ENCODE measurements at places on chromosomes 7 and 10. TPM values are rescaled to one million over a fixed set of nuclear protein-coding genes. Genes with fewer than 3 reads are reported as not detected.

- no peak for DNase-seq
Measured at GRCh38 chr10:50853557-50853956, 31.9 kb downstream of the A1CF start.

DNA sequence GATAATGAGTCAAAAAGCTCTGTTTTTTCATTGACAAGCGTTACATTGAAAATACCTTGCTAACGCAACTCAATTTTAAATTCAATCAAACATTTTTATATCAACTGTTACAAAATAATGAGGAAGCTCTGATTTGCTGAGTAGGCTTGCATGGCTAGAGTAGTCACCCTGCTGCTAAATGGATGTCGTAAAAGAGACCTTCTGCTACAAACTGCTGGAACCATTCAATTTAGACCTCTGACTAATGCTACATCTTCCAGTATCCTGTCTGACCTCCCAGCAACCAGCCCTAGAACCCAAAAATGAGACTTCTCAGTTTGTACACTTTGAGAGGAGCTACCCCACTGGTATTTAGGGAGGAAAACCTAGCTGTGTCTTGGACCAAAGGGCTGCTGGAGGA, 84.0 kb upstream of the ELMO1 start:
- no peak for DNase-seq

- no peak for DNase-seq
Measured at GRCh38 chr7:110421490-110422241, 669.3 kb upstream of the LRRN3 start.

GRCh38 chr7:141053626-141054025, 20.2 kb upstream of the TMEM178B start:
- no peak for DNase-seq

DNA sequence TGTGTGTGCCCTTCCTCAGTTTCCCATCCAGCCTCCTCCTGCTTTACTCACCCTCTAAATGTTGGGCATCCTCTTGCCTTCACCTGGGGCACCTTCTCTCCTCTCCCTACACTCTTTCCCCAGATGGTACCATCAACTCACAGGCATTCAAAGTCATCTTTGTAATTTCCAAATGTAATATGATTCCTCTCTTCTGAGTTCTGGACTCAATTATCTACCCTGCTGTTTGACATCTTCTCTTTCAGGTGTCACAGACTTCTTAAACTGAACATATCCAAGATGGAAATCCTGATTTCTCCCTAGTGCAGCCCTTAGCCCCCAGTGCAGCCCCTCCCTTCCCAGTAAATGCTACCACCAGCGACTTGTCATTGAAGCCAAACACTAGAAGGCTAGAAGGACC, 422.8 kb downstream of the KCNMA1 start:
- DNase-seq = no peak

DNA sequence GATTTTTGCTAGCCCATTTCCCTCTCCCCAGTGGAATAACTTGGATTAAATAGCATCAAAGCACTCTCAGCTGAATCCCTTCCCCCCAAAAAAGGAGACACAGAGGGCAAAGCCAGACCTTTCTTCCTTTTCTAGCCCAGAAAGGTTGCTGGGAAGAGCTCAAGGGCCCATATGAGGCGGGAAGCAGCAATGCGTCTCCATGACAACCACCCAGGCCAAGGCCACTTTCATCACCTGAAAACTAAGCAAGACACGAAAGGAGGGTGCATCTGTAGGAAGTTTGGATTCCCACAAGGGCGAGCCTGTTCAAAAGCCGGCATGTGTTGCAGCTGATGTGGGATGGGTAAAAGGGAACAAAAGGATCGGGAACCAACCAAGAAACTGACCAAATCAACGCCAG, 229.1 kb downstream of the PLXNA4 start:
- no peak for DNase-seq

DNA sequence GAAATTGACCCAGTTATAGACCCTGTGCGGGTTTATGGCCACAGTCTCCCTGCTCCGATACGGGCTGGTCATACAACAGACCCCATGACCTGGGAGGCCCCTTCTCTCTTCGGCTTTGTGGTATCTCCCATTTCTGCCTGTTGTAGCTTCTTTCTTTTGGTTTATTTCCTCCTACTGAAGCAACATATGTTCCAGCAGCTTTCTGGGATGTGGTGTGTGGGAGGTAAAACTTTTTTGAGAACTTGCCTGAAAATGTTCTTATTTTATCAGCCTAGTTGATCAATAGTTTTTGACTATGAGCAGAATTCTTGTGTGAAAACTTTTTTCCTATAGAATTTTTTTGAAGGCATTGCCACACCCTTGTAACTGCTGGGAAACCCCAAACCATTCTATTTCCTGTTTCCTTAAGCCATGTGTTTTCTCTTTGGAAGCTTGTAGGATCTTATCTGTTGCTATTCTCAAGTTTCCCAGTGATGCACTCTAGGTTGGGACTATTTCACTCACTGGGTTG, 80.0 kb downstream of the DAGLB start:
- no peak for DNase-seq

GRCh38 chr7:127652333-127653248, 597 bp downstream of the SND1 start:
- no peak for DNase-seq

The TRPV6 gene
- polyA plus RNA-seq = not detected

The MRLN gene
- not detected for polyA plus RNA-seq

The PRKRIP1 gene
- polyA plus RNA-seq = 13.1 TPM

The TMEM225B gene
- polyA plus RNA-seq = 0.72 TPM

The SFTPA1 gene
- not detected for polyA plus RNA-seq
